Endothelial cell of umbilical vein (primary cell): ENCODE measurements at places on chromosomes 1 and 21. TPM values are rescaled to one million over a fixed set of nuclear protein-coding genes. Genes with fewer than 3 reads are reported as not detected.

The C1QC gene
- not detected in 2 replicates for total RNA-seq

- no peak for DNase-seq
- no peaks in the 10 kb centered on the region for H3K36me3 ChIP-seq
- no peak overlapping the region for H3K4me3 ChIP-seq
- H3K4me1 ChIP-seq = no peaks in the 10 kb centered on the region
Observed at GRCh38 chr1:161079436-161080110, 9.8 kb downstream of the NECTIN4 start.

- no peak overlapping the region for H3K4me3 ChIP-seq
- no peaks in the 10 kb centered on the region for H3K27me3 ChIP-seq
- H3K36me3 ChIP-seq = peaks cover 49% of the 10 kb centered on the region
- no peaks in the 10 kb centered on the region for H3K4me1 ChIP-seq
Observed at GRCh38 chr1:171581226-171581625, 40.8 kb upstream of the MYOCOS start.

The CFHR4 gene
- not detected in 2 replicates for total RNA-seq

The SLC2A5 gene
- not detected in 2 replicates for total RNA-seq

- H3K27ac ChIP-seq = no peak overlapping the region
- H3K36me3 ChIP-seq = no peaks in the 10 kb centered on the region
- no peak for DNase-seq
- H3K27me3 ChIP-seq = no peaks in the 10 kb centered on the region
- no peak overlapping the region for H3K4me3 ChIP-seq
Observed at GRCh38 chr1:162207862-162208261, 138.4 kb downstream of the NOS1AP start.

DNA sequence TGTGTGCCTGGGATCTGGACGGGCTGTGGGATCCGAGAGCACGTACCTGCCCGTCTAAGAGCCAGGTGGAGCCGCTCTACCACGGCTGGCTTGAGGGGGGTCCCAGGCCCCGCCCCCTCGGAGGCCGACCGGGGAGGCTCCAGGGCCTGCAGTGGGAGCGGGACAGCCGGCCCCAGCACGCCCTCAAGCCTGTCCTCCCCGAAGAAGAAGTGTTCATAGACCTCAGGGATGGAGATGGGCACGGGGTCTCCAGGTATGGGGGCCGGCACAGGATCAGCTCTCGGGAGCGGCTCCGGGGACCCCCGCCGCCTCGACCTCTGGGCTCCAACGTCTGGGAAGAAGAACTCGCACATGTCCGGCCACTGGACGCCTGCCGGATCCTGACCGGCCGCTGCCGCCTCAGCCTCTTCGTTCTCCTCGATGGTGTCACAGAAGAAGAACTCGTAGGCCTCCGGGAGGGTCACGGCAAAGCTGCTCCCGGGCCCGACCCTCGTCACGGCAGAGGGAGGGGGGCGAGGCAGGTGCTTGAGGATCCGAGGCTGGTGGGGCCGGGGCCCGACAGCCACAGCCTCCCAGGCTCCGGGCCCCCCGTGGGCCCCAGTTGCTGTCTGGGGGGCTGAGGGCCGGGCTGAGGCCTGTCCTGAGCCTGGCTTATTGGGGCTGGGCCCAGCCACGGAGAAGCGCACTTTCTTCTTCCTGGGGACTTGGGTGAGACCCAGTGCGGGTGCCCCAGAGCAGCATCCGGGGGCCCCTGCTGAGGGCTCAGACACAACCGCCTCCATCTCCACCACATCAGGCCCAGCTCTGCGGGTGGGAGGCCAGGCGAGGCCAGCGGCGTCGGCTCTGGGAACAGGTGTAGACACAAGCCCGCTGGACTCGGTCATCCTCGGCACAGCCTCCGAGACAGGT is 2.8 kb downstream of the PERM1 start:
- H3K4me1 ChIP-seq = no peaks in the 10 kb centered on the region
- DNase-seq = no peak
- H3K27me3 ChIP-seq = no peaks in the 10 kb centered on the region
- no peaks in the 10 kb centered on the region for H3K36me3 ChIP-seq

DNA sequence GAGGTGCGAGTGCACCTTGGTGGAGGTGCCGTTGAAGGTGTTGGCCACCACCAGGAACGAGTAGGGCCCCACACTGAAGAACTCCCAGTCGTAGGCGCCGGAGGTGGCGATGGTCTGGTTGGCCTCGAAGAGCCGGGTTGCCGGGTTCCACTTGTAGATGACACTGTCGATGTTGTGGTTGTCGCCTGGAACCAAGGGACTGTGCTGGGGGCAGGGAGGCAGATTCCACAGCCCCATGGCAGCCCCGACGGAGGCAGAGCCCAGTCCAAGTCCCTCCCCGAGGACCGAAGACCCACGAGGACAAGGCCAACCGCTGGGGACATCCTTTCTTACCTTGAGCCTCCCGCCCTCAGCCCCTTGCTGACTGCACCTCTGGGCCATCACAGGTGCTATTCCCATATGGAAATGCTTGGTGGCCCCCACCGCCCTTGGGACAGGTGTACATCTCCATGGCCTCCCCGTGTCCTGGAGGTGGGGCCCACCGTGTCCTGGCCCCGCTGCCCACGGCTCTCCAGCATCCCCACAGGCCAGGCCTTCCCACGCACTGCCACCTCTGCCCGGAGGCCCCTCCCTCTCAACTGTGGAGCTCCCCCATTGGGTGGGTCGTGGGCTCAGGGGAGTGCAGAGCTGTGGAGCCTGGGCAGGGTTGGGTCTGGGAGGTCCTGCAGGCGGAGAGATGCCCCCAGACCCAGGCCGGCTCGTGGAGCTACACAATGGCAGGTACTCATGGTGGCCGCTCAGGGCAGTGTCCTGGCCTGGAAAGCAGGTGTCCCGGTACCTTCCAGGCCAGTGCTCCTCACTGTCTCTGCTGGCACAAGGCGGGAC is 17.9 kb downstream of the KRTAP10-1 start:
- DNase-seq = no peak
- no peak overlapping the region for H3K4me3 ChIP-seq
- no peaks in the 10 kb centered on the region for H3K27me3 ChIP-seq
- H3K27ac ChIP-seq = no peak overlapping the region

- H3K4me3 ChIP-seq = no peak overlapping the region
- no peaks in the 10 kb centered on the region for H3K36me3 ChIP-seq
- no peak overlapping the region for H3K27ac ChIP-seq
- DNase-seq = no peak
Observed at GRCh38 chr1:2594641-2595131, 8.1 kb downstream of the PRXL2B start.

The SPATA46 gene
- not detected in 2 replicates for total RNA-seq

DNA sequence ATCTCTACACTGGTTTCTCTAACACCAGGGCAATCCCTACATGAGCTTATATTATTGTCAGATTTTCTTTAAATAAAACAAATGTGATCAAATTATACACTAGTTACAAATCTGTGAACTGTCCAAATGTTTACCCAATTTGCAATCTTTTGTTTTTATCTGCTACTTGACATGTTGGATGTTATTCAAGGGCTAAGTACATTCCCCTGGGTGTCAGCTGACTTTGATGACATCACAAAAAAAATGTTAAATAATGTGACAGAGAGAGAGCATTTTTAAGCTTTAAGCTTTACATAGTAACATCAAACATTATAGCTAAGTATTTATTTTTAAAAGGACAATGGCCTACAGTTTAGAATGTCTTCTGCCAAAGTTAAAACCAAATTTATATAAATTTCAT is 431.3 kb upstream of the PKN2 start:
- no peak overlapping the region for H3K4me3 ChIP-seq
- H3K27ac ChIP-seq = no peak overlapping the region
- no peak for DNase-seq
- H3K27me3 ChIP-seq = no peaks in the 10 kb centered on the region
- no peaks in the 10 kb centered on the region for H3K36me3 ChIP-seq
- no peaks in the 10 kb centered on the region for H3K4me1 ChIP-seq
